Suppressor macrophage (primary cell): ENCODE measurements at places on chromosomes 4 and X.

- DNase-seq: no peak
These were observed 4.4 kb downstream of the ADRA2C start for GRCh38 chr4:3770323-3771163.

DNA sequence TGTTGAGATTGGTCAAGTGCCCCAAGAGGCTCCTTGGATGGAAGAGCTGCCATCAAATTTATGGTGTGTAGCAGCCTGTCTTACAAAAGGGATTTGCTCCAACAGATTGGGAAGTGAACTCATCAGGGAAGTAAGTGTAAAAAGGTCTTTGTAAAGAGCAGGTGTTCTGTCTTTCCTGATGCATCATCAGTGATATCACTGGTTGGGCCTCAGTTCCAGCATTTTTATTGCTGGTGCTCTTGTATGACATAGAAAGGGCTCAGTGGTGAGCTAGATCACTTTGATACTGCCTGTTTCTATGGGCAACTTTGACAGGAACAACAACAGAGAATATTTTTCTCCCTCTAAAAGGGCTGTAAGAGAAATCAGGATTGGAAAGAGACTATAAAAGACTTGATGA, 8.7 kb upstream of the GABRE start:
- DNase-seq: no peak

GRCh38 chrX:57573754-57574153, 18.1 kb upstream of the ZXDB start:
- peak; percentile 34 for DNase-seq

DNA sequence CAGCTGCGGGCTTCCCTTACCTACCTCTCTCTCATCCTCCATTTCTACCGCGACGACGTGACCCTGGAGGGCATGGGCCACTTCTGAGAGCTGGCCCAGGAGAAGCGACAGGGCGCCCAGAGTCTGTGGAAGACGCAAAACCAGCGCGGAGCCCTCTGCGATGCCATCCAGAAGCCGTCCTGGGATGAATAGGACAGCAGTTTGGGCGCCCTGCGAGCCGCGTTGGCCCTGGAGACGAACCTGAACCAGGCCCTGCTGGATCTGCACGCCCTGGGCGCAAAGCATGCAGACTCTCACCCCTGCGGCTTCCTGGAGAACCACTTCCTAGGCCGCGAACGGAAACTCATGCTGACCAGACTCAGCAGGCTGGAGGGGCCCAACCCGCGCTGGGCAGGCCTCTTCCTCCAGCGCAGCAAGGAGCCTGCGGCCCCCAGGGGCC, 52.7 kb upstream of the TMPRSS11F start:
- no peak for DNase-seq

GRCh38 chr4:25107827-25108516, 52.3 kb downstream of the SEPSECS start:
- no peak for DNase-seq

- no peak for DNase-seq
These were observed 204.2 kb downstream of the MGST2 start for GRCh38 chr4:139869810-139870209.

DNA sequence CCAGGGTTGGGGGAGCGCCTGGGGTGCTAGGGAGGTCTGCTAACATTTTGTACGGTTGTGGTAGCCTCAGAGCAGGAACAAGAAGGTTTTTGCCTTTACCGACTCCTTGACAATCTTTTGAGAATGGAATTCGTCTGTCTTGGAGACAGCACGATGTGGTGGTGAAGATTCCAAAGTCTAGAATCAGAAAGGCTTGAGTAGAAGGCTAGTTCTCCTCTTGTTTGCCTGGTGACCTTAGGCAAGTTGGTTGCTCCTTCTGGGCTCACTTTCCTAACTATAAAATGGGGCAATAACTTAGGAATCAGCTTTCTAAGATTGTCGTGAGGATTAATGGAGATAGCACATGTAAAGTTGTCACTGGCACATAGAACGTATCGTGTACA, 741 bp downstream of the FAM47E start:
- no peak for DNase-seq

DNA sequence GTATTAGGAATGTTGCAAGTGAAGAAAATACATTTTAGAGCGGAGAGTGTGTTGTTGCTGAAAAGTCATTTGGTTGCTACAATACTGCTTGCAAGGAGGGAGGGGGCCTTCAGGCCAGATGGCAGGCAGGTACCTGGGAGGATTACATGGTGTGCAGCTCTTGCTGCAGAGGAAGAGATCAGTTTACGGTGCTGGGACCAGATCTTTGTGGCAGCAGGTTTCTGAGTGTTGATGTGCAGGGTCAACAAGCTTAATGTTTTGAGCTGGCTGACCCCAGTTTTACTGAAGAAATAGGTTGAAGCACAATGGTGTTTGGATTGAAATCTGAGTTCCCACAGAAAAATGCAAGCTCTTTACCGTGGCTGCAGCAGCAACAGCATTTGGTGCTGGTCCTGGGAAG, 96.4 kb upstream of the DDIT4L start:
- no peak for DNase-seq

DNA sequence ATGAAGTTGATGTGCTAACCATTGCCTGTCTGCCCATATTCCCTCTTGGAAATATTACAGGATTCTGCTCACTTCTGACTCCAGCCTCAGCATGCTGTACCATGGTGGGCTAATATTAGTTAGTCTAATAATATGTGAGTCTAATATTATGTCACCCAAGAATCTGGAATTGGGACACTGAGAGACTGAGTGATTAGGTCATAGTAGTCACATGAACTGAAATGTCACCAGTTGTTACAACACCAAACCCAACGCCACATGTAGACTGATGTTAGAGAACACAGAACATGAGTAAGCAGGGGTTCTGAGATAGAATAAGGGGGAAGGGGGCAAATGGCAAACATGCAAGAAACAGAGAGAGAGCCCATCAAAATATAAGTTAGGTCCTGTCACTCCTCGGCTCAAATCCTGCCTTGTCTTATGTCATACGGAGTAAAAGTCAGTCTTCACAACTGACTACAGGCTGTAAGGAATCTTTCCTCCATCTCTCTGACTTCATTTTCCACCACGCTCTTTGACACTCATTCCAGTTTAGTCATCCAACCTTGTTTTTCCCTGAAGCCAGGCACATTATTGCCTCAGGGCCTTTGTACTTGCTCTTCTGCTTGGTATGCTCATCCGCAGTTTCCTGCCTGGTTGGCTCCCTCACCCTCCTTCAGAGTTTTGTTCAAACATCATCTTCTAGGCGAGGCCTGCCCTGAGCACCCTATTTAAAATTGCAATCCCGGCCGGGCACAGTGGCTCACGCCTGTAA, 9.6 kb upstream of the SLAIN2 start:
- peak; percentile 83 for DNase-seq

GRCh38 chr4:57736781-57737180, 626.6 kb upstream of the IGFBP7 start:
- DNase-seq: no peak

DNA sequence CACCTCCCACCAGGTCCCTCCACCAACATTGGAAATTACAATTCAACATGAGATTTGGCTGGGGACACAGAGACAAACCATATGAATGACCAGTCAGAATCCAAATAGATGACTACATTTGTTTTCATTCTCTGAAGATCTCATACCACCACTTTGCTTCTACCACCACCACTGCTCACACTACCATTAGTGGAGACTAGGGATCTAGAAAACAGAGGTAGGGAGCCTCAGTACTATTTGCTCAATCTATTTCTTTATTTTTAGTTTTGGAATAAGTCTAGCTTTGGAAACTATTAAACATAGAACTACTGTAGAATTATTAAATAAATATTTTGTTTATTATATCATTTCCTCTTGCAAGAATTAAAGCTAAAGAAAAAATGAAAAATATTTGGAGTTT, 727.9 kb downstream of the CCSER1 start:
- DNase-seq: no peak
